ENCODE measurements at places on chromosomes 1 and 21.

GRCh38 chr1:195733826-195734225 is 874.4 kb downstream of the KCNT2 start:
- no peak for DNase-seq

- DNase-seq = no peak
These were observed 159.6 kb downstream of the PTPRU start for GRCh38 chr1:29395736-29396437.

DNA sequence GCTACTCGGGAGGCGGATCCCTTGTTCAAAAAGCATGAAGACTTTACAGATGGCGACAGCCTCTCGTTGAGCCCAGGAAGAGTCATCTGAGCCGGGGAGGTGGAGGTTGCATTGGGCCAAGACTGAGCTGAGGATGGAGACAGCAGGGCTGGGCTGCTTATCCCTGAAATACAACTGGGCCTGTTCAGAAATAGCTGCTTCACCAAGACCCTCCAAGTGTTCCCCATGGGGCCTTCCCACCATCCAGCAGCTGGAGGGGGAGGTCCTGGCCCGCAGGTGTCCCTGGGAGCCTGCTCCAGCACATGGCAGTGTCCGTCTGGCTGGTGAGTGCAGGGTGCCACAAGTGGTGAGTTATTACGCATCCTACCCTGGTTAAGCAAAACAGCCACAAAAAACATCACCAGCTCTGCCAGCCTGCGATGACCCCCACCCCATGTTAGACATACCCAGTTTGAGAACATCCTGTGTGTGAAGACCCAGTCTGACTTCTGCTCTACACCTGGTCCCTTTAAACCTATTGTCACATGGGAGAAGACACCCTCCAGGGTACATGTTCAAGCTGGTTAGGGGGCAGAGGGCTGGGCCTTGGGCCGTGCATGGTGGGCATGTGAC is 93.1 kb upstream of the TMPRSS2 start:
- DNase-seq = no peak

DNA sequence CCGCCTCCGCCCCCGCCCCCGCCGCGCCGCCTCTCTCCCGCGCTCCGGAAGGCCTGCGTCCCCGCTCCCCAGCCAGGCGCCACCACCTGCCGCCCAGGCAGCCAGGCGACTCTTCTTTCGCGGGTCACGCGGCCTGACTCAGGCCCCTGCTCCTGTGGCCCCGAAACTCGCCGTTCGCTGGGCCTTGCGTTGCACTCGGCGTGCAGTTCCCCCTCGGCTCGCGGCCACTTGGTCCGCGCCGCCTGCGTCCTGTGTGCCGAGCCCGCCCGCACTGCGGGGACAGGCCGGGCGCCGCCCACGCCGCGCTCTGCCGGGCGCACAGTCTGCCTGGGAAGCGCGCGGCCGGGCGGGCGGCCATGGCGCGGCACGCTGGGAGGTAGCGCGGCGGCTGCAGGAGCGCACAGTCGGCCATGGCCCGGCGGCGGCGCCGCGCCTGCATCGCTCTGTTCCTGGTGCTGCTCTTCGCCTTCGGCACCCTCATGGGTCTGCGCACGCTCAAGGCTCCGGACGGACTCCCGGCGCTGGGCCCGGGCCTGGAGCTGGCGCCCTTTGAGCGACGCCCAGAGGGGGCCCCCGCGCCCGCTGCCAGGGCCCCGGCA is at the start of gene MANEAL:
Gene MANEAL (plus strand): TSS at position 75 of the 599 bp plus-strand sequence. CDS start 336 bp downstream, at position 411.
- no peak for DNase-seq

DNA sequence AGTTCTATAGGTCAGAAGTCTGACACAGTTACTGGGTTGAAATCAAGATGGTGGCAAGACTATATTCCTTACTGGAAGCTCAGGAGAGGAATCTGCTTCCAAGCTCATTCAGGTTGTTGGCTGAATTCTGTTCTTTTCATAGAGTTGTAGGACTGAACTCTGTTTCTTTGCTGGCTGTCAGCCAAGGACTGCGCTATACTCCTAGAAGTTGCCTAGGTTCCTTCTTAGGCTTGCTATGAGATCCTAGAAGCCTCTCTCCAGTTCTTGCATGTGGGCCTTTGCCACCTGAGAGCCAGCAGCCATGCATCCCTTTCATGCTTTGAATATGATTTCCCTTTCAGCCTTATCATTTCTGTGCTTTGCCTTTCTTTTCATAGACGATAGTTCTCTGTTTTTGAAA is 176.4 kb downstream of the RPS6KC1 start:
- DNase-seq = no peak

DNA sequence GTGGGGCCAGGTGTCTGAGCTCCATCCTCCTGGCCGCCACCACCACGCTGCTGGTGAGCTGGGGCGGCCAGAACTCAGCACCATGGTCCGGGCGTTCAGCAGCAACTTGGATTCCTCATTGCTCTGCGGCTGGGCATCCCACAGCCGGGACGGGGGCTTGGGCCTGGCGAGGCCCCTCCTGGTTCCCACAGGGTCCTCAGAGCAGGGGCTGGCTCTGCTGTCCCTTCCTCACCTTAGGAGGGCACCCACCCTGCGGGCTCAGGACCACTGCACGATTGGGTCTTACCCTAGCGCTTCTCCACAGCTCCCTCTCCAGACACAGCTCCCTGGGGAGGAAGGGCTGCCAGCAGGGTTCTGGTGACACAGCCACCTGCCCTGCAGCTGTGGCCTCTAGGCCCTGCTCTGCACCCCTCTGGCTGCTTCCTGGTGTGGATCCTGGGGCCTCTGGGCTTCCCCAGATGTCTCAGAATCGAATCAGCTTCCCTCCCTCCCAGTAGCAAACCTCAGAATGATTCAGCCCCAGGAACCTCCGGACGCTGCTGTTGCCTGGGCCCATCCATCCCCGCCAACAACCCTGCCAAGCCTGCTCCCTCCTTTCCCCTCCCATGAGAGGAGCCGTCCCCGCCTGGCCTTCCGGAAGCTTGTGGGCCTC is 25.0 kb downstream of the CRYAA start:
- no peak for DNase-seq

DNA sequence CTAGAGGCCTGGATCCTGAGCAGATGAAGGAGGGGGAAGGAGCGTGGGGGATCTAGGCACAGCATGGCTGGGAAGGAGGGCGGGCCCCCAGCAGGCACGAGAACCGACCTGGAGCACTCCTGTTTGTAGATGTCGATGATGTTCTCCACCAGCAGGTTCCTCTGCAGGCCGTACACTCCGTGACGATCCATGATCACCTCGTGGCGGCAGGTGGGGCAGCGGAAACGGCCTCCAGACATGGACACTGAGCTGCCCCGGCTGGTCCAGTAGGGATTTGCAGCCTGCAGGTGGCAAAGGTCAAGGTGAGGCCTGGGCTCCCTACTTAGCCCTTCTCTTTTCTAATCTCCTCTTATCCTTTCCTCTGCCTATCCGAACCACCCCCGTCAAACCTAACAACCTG is 1.3 kb downstream of the TRIM63 start:
- DNase-seq = no peak

GRCh38 chr1:116842654-116843053 is 67.1 kb upstream of the PTGFRN start:
- no peak for DNase-seq

DNA sequence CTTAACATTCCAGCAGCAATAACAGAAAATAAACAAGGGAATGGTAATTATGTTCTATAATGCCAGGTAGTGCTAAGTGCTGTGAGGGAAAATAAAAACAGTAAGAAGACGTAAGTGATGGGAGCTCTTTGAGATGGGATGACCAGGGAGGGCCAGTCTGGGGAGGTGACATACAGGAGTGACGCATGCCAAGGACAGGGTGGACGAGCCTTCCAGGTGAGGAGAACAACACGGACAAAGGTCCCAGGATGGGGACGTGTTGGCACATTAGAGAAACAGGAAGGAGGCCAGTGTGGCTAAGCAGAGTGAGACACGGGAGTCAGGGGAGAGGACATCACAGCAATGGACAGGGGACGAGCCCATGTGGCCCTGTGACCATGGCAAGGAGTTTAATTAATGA is 11.7 kb upstream of the LRRC52 start:
- DNase-seq = no peak

GRCh38 chr1:154241703-154242351 is 21.1 kb downstream of the UBAP2L start:
- no peak for DNase-seq

GRCh38 chr1:192491804-192492554 is 83.6 kb upstream of the RGS1 start:
- no peak for DNase-seq

DNA sequence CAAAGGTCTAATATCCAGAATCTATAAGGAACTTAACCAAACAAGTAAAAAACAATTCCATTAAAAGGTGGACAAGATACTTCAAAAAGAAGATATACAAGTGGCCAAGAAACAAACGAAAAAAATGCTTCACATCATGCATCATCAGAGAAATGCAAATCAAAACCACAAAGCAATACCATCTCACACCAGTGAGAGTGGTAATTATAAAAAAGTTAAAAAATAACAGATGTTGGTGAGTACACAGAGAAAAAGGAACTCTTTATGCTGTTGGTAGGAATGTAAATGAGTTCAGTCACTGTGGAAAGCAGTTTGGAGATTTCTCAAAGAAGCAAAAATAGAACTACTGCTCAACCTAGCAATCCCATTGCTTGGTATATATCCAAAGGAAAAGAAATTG is 218.6 kb downstream of the SLC44A5 start:
- no peak for DNase-seq

DNA sequence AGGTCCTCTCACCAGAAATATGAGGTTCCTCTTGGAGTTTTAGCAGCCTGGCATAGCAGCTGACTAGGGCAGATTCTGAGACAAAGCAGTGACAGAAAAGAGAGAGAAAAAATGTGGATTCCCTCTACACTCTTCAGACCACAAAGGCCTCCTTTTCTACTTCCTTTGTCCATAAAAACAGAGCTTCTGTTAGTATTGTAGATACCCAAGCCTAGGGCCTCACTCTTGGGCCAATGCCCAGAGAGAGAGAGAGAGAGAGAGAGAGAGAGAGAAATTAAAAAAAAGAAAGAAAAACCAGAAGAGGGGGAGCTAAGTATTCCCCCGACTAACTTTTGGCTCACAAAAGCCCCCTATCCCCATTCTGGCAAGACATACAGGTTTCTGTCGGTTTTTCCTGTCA is 2.4 kb upstream of the ZRANB2 start:
- no peak for DNase-seq

DNA sequence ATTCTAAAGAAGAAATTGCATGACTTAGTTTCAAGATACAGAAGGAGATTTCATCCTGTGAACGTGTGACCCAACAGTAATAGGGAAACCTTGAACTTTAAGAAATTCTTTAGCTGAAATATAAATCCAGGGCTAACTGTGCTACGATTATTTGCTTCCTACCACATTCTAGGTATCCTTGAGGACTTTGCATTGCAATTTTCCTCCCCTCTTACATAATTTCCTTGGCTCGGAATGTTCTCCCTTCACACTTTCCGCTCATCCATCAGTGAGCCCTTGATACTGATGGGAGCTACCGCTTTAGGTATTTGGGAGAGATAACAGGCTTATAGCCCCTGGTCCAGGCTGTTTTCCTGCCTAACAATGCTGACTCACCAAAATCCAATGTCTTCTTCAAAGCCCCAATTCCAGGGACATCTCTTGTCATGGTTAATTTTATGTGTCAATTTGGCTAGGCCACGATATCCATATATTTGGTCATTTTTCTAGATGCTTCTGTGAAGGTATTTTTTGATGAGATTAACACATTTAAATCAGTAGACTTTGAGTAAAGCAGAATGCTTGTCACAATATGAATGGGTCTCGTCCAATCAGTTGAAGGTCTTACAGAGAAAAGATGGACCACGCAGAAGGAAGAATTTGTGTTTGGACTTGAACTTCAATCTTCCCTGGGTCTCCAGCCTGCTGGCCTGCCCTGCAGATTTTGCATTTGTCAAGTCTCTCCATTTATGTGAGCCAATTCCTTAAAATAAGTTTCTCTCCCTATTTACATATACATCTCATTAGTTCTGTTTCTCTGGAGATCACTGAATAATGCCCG is 121.2 kb downstream of the PTPN14 start:
- DNase-seq = no peak

GRCh38 chr1:52631759-52632331 is 1.1 kb upstream of the SHISAL2A start:
- no peak for DNase-seq

DNA sequence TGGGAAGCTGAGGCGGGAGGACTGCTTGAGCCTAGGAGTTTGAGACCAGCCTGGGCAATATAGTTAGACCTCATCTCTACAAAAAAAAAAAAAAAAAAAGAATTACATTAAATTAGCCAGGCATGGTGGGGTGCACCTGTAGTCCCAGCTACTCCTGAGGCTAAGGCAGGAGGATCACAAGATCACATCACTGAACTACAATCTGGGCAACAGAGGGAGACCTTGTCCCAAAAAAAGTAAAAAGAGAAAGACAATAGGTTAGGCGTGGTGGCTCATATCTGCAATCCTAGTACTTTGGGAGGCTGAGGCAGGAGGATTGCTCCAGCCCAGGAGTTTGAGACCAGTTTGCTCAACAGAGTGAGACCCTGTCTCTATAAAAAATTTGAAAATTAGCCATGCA is 130.3 kb downstream of the TIAM1 start:
- DNase-seq = no peak

- no peak for DNase-seq
These were observed 17.7 kb upstream of the ZSCAN20 start for GRCh38 chr1:33454646-33455282.

- no peak for DNase-seq
These were observed 2.4 kb upstream of the C1orf115 start for GRCh38 chr1:220687809-220688208.

DNA sequence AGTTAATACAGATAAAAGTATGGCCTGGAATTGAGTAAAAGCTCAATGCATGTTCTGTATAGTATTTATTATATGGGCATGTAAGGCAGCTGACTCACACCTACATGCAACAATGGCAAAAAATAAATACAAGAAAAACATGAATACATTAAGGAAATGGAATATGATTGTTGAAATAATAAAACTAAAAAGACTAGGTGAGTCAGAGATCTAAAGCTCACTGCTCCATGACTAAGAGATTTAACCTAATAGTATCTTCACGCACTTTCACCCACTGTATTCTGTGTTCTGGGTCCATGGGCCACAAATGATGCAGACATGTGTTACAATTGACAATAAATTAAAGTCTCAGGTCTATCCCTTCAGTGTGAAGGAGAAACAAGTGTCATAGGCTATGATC is 607.0 kb downstream of the AGBL4 start:
- no peak for DNase-seq

GRCh38 chr21:43369124-43369523 is 57.8 kb downstream of the SIK1 start:
- no peak for DNase-seq

DNA sequence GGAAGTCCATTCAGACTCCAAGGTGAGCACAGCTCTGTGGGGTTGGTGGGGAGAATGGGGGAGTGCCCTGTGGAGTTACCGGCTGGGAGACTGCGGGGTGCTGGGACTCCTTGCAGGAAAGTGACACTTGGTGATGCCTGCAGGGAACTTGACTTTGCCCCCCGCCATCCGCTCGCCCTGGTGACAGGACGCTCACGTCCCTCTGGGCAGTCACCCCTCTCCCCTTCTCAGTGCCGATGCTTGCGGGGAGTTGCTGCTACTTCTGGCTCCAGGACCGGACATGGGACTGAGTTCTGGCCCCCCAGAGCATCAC is 209.5 kb upstream of the C1orf174 start:
- DNase-seq = no peak

DNA sequence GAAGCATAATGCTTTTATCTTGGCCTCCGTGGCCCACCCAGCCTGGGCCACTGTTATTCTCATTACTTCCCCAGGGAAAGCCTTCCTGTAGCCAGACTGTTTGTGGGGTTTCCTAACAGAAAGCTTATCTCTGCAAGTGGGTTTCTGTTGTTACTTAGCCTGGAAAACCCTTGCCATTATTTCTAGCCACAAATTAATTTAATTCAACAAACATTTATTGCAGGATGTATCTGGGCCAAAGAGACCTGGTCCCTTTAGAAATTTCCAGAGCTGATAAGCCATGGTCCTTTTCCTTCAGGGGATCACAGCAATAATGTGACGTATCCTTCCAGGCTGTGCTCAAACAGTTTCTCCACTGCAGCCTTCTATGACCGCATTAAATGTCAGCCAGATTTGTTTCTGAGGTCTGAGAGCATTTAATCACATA is 20.9 kb downstream of the TNN start:
- no peak for DNase-seq

Measured in activated CD4-positive, alpha-beta T cell treated with anti-CD3 and anti-CD28 coated beads, Interleukin-2, amount 50 U/mL, for 24 hours (primary cell).